ENCODE measurements at places on chromosomes 2 and 18.

DNA sequence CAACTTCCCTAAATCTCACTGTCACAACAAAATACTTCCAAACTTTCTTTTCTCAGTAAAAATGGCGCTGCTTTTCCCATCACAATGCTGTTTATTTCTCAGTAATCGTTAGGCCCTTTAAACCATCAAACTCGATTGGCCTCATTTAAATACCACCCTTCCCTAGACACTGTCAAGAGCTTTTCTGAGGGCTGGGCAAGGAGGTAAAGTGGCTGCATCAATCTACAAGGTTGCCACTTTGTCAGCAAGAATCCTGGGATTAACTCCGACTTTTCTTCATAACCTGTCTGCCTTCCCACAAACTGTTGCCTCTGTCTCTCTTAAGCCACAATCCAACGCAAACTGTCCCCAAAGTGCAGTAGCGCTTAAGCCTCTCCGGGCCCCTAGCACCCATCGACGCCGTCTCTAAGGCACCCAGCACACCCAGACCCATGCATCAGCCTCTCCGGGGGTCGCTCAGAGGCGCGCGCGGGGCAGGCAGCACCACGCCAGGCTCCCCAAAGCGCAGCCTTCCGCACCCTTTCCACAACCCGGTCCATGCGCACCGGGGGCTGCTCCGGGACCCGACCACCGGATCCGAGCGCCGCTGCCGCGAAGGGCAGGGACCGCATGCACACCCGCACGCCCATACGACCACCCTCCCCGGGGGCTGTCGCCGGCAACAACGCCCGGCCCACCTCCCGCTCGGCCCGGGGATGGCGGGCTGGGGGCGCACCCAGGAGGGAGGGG, 683 bp downstream of the MBOAT2 start:
- DNase-seq: no peak

DNA sequence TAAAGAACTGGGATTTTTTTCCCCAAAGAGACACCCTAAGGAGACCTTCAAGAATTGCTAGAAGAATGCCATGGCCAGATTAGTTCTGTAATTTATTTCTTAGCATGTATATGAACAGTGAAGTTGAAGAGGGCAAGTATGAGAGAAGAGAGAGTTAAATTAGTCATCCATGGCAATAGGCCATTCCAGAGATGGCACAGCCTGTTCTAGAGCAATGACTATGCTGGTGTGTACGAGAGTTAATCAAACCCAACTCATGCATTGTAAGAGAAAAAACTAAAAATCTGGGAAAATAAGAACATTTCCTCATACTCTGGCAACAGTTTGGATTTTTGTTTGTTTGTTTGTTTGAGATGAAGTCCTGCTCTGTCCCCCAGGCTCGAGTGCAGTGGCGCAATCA, 112.1 kb upstream of the PIK3C3 start:
- DNase-seq: no peak

DNA sequence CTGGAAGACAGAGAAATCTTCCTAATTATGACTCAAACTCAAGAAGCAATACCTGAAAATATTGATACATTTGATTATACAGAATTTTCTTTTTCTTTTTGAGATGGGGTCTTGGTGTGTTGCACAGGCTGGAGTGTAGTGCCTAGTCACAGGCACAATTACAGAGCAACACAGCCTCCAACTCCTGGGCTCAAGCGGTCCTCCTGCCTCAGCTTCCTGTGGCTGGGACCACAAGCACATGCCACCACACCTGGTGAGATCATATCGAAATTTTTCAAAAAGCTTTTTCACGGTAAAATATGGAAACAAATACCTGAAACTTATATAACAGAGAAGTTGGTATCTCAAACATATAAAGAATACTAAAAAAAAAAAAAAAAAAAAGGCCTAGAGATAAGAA, 27.9 kb downstream of the TGFBRAP1 start:
- DNase-seq: no peak

DNA sequence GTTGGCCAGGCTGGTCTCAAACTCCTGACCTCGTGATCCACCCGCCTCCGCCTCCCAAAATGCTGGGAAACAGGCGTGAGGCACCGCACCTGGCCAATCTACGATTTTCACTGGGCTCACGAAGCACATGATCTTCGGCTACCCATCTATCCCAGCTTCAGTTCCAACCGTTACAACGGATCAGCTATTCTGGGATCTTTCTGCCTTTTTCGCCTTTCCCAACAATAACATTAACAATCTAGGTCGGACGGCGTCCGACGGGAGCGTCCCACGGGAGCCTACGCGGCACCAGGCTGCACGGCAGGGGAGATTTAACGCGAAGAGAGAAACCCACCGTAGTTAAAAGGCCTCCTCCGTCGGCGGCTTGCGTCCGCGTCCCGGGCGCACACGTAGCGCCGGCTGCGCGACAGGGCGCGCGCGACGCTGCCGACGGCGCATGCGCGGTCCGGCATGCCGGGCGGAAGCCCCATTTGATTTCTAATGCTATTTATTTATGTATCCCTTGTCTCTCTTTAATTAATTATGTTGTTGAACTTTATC, at the start of gene MSL3B:
Gene MSL3B (minus strand): TSS at position 394 of the 540 bp plus-strand sequence.
- DNase-seq: peak; percentile 46

- DNase-seq: no peak
Measured at GRCh38 chr2:109721135-109721534, 73.0 kb upstream of the RGPD5 start.

DNA sequence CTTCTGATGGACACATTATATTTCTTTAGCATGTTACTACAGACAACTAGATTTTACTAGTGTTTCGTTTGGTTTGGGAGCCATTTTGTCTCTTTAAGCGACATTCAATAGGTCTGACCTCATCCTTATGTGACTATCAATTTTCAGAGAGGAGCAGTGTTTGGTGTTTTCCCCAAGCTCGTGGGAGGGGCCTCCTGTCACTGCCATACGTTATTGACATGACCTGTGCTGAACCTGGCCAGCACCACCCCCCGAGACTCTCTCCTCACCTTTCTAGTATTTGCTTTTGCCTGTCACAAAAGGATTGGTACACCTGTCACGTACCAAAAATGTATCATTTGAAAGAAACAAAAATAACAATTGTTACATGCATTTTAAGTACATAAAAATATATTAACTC, 69.3 kb downstream of the PSMG2 start:
- DNase-seq: no peak

DNA sequence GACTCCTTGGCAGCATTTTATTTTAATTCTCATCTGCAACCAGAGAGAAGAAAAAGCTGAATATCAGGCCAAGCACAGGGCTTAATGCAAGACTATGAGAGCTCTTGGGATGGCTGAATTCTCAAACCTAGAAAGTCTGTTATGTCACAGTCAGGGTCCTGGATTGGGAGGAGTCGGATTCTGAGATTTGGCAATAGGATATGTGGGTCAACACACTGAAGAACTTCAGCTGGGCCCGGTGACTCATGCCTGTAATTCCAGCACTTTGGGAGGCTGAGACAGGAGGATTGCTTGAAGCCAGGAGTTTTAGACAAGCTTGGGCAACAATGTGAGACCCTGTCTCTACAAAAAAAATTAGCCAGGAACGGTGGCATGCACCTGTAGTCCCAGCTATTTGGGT, 102.4 kb downstream of the COL3A1 start:
- DNase-seq: no peak

DNA sequence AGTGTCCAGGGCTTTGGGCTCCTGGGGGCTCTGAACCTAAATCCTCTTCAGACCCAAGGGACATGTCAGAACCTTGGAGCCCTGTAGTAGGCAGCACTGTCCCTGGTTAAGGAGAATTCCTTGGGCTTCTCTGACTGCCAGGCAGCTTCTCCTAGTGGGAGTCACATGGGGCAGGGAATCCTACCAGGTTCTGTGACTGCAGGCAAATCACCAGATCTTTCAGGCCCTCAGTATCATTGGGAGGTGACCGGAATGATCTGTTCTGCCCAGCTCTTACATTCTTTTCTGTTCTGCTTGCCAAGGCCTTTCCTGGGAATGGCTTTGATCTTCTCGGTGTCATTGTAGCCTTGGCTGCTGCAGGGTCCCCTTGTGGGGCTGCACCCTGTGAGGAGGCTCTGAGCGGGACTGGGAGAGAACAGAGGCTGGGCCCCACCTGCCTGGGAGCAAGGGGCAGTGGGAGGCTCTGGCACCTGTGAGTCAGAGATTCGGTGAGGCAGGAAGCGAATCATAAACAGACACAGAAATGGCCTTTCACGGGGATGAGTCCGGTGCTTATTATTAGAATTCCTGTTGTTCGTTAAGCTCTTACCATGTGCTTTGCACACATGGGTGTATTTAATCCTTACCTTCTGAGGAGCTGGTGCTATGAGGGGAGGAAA, 14.1 kb downstream of the CEP68 start:
- DNase-seq: no peak

- no peak for DNase-seq
Measured at GRCh38 chr18:77039196-77040130, 93.1 kb downstream of the MBP start.

- DNase-seq: no peak
Measured at GRCh38 chr2:131580187-131580586, 52.5 kb downstream of the CCDC74A start.

DNA sequence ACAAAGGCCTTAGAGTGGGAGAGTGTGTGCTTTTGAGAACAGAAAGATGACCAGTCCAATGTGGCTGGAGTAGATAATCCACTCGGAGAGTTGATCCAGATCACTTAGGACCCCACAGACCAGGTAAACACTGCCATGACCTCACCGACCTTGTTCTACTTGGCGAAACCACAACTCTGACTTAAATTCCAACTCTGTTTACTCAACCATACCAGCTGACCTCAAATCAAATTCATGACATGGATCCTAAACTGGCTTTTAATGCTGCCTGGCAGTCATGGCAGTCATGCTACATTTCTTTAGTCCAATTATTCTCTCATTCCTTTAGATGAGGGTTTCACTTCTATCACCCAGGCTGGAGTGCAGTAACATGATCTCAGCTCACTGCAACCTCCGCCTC, 347.1 kb upstream of the FAM98A start:
- DNase-seq: no peak

GRCh38 chr2:100294162-100294497, 28.2 kb downstream of the LONRF2 start:
- DNase-seq: no peak

DNA sequence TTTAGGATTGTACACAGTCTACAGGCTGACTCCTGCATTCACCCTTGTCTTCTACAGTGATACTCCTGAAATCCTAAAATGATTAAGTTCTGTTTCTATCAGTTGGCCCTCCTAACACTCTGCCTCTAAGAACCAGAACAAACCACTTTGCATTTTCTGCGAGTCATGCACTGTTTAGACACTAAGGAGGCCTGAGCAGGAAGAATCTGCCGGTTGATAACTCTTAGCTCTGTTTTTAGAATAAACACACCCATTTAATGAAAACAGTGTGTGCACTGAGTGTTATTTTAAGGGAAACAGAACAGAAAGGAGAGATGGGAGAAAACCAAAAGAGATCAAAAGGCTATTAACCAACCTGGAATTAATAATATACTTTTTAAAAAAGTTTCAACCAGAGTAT, 22.9 kb upstream of the SSB start:
- no peak for DNase-seq

DNA sequence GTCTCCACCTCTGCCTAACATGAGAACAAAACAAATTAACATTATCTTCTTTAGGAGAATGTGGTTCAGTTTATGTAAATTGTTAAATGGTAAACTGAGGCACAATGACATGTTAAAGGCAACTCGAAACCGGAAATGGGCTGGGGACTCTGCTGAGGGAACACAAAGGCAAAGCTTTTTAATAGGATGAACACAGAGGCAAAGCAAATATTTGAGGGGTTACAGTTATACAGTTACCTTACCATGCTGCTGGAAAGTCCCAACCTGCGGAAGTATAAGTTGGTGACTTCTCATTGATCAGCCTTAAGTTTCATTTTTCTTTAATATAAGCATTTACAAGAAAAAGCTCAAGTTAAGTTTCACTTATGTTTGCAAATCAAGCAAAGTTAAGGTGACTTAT, 195.0 kb downstream of the DLGAP1 start:
- DNase-seq: no peak

GRCh38 chr2:198285216-198285615, 480.8 kb downstream of the PLCL1 start:
- no peak for DNase-seq

DNA sequence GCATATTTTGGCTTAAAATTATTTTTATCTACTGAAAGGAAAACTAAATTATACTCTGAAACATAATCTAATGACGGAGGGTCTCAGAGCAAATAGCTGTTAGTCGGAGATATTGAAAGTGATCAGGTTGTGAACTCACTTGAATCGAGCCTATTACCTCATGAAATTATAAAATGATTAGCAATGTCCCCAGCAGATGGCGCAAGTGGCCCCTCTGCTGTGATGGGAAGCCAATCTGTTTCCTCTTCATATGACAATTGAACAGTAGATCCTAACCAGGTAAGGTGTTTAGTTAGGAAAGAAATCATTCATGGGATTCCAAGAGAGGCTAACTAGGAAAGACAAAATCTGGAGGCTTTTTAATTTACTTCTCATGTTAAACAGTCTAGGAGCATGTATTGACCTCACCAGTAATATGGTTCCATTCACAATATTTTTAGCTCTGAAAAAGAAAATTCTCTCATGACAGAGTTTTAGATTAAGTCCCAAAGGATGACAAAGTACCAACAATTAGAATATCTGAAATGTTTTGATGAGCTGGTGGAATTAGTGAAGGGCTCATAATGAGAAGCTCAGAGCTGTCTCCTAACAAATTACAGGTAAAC, 29.9 kb upstream of the MPPE1 start:
- peak; percentile 50 for DNase-seq

DNA sequence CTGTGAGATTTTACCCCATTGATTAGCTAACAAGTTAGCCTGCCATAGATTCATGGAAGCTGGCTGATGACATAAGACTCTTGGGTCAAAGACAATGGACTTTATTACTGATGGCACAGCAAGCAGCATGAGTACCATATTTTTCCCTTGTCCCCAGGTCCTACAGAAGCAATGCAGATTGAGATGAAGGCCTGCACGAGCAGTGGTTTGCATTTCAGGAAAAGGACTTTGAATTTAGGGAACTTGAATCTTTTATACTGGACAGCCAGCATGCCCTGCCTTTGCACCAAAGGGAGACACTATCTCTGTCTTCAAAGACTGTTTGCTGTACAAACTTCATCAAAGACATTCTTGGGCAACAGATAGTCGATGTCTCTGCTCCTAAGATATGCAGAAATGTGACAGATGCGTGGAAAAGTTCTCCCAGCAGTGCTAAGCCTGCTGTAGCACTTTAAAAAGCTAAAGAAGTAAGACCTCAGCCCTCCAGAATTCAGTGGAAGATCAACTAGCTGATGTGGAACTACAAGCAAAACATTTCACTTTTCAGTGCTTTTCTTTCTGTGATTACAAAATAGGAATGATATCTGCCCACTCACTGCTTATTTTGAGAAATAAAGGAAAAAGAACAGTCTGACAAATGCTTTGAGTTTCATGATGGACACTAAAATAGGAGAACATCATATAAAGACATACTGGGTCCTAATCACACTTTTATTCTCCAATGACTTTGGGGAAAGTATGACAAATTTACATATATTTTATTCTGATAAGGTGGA, 44.4 kb upstream of the TANK start:
- no peak for DNase-seq

GRCh38 chr18:39911716-39912115, 2043.3 kb upstream of the PIK3C3 start:
- DNase-seq: no peak

Data from stimulated activated CD8-positive, alpha-beta memory T cell treated with anti-CD3 and anti-CD28 coated beads, Interleukin-4, amount 100 ng/mL, for 24 hours (primary cell).